ENCODE measurements at places on chromosomes 2 and 18.

- DNase-seq: no peak
These were observed 26.6 kb upstream of the ICOS start for GRCh38 chr2:203909974-203910373.

- DNase-seq: no peak
These were observed 122.5 kb downstream of the ARHGAP15 start for GRCh38 chr2:143251681-143252080.

- no peak for DNase-seq
These were observed 2.1 kb downstream of the PDIA6 start for GRCh38 chr2:10810202-10811161.

- no peak for DNase-seq
These were observed 4.9 kb downstream of the ASPRV1 start for GRCh38 chr2:69956475-69956979.

DNA sequence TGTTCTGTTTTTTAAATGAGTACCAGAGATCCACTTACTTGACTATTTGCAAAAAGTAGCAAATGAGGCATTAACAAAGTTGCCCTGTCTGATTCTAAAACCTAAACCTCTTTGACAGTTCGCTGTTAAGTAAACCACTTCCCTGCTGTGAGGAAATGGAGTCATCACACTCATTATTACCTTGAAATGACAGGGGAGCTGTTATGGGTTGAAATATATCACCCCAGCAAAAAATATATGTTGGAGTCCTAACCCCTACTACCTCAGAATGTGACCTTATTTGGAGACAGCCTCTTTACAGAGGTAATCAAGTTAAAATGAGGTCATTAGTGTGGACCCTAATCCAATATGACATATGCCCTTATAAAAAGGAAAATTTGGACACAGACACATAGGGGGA lies 36.1 kb downstream of the DHRS9 start:
- DNase-seq: no peak

GRCh38 chr2:70101174-70101573 lies 13.9 kb downstream of the PCBP1 start:
- DNase-seq: no peak

GRCh38 chr2:56754066-56754615 lies 570.4 kb downstream of the CCDC85A start:
- DNase-seq: no peak

DNA sequence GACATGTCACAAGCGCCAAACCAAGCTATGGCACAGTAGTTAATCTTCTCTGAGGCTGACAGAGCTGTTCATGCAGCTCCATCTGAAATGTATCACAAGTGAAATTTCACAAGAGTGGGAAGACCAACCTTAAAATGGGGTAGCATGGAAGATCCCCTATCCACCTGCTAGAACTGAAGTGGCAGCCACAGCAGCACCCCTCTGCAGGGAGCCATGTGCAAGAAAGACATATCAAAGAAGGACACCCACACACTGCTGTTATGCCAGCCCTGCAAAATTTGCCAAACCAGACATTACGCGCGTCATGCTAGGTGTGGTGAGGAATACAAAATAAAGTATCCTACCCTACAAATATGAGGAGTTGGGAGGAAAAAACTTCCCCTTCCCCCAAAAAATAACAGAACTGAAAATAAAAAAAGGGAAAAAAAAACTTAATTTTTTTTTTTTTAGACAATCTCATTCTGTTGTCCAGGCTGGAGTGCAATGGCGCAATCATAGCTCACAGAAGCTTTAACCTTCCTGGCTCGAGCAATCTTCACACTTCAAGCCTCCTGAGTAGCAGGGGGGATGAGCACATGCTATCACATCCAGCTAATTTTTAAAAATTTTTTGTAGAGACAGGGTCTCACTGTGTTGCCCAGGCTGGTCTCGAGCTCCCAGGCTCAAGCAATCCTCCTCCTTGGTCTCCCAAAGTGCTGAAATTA lies 76.2 kb downstream of the STK39 start:
- DNase-seq: no peak

DNA sequence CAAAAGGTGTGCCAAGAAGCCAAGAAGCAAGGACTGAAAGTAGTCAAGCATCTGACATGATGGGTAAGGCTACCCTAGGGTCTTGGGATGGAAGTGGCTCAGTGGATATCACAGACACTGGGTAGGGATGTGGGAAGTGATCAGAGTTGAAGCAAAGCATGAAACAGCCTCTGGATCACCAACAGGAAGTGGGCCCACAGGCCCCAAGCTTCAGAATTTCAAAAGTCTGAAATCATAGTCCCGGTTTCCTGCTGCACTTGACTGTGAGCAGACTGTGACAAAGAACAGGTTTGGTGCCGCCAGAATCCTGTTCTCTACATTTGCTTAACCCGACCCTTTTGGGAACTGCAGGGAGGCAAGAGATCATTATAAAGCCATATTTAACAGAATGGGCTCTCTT lies 57.4 kb downstream of the SP100 start:
- DNase-seq: no peak

GRCh38 chr2:2237563-2237962 lies 93.5 kb downstream of the MYT1L start:
- DNase-seq: no peak

GRCh38 chr2:216447293-216447692 lies 35.0 kb downstream of the SMARCAL1 start:
- DNase-seq: no peak

GRCh38 chr2:198100346-198100745 lies 296.0 kb downstream of the PLCL1 start:
- DNase-seq: no peak

DNA sequence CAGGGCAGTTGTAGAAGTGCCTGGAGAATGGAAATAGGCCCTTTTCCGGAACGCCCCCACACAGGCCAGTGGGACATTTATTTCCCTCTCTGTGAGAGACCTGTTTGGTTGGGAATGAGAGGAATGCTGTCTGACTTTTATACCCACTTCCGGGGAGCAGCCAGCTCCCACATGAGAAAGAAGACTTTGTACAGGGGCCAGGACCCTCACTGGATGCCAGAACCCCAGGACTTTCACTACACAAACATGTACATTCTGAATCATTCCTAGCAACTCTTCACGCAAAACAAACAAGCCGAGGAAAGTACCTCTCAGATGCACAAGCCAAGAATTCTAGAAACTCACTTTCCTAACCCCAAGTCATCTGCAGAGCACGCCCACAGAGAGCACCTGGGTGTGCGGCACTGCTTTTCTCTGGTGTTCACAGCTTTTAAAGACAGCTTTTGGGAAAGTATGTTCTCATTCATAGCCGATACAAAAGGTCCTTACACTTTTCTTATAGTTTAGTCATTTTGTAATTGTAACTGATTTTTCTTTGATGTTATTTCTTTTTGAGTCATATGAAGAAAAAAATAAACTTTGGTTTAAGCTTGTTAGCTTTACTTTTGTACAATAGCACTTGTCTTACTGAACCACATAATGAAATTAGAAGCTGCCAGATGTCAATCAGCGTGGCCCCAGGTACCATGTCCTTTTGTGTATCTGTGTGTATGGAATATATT lies 856.1 kb upstream of the ID2 start:
- DNase-seq: no peak

DNA sequence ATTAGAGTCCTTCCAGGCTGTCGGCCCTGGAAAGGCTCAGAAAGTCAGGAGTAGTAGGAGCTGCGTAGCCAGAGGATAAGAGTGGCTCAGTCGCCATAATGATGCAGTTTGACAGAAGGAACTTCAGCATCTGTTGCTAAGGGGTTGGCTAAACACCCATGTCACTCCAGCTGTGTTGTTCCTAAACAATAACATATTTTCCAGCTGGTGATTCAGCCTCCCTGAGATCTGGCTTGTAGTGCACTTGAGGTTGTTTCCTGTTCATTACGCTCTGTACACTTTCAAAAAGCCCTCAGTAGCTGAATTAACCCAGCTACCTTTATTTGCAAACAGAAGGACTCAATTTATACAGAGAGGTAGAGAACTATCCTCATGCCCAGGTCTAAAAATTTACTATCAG lies 39.7 kb upstream of the EPAS1 start:
- DNase-seq: no peak

DNA sequence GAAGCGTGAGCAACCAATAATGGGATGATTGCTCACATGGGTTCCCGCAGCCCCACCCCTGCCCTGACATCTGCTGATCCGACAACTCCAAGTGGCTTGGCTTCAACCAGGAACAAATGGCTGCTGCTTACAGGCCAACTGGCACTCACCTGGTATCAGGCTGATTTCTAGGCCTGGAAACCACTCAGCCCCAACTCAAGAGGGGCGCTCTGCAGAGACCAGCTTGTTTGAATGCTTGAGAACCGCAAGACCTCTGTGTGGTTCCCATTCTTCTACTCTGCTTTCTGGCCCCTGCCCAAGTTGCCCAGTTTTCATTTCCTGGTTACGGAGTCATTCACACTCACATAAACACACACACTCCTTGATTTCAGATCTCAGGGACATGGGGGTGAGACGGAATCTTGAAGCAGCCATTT lies 52.0 kb downstream of the TNP1 start:
- no peak for DNase-seq

DNA sequence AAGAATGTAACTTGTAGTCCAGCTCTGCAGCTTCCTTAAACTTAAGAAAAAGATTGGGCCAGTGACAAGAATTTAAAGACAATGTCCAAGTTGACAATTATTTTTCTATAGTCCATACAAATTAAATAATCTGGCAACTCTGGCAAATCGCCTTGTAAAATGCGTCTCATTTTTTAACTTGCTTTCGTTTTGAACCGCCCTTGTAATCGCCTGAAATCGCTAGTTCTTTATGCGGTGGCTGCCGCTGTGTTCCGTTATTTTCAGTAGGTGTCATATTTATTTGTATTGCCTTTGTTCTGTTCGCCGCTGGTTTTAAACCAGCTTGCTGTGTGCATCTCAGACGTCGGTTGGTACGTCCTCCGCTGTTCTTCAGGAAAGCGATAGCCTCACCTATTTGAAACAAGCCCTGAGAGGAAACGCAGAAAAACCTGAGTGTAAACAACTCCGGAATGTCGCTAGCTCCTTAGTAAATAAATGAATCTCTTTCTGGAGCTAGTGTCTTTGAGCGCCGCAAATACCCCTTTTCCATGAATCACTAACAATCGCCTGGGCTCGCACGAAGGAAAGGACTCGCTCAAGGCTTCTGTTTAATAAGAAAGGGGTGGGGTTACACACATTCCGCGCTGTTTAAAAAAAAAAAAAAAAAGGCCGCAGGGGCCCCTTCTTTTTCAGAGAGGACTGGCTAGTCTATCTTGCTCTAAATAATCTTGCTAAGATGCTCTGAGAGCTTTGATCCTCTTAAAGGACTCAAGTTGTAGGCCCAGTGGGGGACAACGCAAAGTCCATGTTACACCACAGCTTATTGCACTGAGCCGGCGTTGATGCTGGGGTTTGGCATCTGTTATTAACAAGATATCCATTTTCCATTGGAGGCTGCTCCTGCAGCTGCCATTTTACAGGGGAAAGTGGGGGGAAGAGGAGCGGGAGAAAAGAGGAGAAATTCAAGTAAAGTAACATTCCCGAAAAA lies 3.0 kb downstream of the HOXD8 start:
- no peak for DNase-seq

DNA sequence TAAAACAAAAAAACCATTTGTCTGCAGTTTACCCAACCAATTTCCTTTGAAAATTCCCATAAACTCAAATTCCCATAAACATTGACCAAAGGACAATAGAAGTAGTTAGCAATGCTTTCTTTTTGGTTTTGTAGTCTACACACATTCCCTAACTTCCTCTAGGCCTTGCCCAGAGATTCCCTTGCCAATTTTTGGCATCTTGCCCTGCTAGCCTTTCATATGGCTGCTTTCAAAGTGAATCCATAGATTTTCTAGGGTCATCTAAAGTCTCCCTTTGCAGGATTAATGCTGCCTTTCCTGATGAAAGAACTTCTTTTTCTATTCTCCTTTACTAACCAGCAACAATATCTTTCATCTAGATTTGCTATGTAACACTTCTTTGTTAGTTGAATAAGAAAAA lies 33.4 kb downstream of the THSD7B start:
- DNase-seq: no peak

DNA sequence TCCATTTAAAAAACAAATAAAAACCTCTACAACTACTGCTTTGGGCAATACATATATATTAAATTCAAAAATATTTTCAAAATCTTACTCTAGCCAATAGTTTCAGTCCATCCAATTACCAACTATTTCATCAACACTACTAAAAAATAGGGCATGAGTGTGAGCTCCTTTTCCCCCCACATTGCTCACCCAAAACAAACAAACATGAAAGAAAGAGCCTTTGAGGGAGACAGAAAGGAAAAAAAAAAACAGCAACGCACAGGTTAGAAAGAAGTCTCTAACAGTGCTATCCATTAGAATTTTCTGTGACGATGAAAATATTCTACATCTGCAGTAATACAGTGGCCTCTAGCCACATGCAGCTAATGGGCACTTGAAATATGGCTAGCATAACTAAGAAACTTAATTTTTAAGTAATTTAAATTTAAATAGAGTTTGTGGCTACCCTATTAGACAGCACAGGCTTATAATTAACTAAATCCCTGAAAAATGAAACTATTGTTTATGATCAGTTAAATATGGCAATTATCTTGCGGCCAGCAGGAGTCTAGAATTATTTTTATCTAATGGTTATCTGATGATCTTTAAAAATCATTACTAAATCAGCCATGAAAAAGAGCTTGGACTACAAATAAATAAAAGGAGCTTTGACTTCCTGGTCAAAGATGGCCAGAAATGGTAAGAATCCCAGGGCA lies 59.2 kb downstream of the RBMS1 start:
- DNase-seq: no peak

DNA sequence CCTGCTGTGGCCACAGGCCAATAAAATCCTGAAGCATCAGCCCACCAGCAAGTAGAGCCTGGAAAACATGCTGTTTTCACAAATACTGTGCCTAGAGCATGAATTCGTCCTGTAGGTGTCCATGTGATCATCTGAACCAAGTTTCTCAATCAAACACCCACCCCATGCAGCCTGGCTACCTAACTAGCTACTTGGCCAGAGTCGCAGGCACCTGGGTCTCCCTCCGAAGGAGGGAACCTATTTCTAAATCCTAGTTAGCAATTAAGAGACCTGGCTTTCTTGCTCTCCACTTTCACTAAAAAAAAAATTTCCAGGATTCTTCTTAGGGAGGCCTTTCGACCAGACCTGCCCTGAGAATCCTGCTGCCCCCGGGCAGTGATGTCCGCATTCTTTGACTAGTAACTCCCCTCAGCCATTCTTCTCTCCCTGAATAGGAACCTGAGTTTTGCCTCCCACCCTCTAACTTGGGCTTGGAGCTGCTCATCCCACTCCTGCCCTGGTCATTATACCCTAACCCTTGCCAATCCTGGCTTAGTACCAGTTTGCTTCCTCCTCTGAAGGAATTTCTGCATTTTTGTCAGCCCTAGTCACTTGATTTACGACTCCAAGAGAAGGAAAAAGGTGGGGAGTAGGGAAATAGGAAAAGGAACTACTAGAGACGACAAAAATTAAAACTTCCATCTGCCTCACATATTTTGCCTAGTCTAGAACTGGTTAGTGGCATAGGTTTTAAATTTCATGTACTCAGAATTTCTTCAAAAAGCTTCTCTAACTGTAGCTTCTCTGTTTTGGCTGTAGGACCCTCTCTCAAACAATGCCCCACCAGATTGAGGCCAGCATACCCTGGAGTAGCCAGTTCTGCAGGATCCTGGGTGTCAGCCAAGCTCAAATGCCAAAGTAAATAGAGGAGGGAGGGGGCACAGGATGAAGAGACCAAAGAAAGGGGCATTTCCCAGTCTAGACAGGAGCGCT lies 25.4 kb upstream of the TANK start:
- DNase-seq: no peak
